ENCODE measurements at places on chromosomes 2 and 18.

DNA sequence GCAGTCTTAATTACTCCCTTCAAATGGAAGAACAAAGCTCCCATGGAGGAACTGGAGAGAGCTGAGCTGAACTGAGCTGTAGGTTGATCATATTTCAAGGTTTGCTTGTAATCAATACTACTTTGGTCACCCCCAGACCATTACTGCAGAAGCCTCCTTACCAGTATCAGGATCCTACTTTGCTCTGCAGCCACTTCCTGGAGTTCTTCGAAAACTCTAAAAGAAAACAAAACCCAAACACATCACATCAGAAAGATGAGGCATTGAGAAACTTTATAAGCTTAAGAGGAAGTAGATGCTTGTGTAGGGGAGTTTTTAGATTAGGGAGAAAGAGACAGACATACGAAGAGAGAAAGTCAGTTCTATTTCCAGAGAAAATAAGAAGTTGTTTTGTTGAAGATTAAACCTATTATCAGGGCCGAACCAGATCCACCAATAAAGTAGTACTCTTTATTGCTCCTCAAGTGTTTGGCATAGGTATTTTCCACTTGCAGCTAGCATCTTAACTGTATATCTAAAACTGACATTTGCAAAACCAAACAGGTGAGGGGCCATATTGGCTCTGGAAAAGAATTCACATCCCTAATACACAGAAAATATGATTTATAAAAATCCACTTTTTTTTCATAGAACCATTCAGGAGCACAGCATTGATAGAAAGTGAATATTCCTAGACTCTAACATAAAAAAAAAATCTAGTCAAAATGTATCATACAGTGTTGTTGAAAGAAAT lies 166.9 kb upstream of the KLF7 start:
- no peak for DNase-seq

DNA sequence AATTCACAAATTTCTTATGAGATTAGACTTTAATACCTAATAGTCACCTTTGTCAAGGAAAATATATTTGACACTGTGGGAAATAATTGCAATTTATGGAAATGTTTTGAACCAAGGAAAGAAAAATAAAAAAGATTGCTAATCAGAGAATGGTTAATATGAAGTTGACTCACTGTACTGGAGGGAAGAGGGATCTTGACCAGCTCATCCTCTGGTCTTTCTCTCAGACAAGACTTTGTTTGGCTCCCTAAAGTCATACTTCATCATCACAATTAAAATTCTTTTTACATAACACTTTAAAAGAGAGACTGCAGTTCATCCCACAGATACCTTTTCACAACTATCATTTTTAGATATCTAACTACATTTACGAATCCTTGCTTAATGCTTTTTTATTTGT lies 538.5 kb upstream of the ZEB2 start:
- DNase-seq, result no peak

DNA sequence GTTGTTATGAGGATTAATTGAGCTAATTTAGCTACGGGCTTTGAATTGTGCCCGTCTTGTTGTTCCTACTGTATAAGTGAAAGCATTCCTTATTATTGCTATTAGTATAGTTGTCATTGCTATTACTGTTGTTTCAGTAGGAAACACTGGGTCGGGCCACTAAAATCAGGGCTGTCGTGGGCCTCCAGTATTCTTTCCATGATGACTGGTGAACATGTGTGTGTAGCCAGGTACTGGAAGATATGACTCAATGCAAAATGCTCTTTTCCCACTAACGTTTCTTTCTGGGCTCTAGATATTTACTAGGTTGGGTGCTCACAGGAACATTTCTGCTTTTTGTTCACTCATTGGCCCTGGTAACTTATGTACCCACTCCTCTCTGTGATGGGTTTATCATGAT lies 4.9 kb downstream of the TTL start:
- no peak for DNase-seq

DNA sequence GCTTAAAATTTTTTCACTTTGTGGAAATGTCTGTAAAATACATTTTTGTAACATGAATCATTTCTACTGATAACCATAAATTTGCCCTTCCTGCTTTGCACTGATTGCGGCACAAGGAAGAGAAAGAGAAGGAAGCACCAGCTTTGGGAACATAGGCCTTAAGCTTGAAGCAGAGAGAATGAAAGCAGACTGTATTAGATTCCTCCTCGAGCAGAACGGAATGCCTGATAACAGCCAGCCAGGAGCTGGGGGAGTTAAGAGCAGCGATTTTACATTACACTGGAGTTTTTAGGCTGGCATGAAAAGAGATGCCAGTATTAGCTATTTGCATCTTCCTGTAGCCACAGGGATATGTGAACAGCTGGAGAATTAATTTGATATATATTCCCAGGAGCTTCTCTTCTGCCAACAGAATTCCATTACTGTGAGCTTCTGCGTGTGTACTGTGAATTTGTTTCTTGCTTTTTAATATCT lies 33.5 kb downstream of the CRIM1 start:
- DNase-seq, result no peak

DNA sequence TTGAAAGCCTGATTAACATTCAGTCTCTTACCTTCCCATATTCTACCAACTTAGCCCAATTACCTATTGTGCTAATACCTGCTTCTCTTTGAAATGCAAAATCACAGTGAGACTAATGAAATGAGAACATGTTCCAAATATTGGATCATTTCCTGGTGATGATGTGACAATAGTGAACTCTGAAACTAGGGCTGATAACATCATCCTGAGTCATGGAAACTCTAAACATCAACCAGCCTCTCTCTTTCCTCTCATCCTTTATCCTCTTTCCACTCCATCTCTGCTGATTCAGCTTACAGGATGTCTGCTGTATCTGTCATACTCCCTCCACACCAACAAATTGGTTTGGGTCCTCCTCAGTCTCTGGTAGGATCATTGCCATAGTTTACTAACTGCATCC lies 98.8 kb upstream of the NCKAP5 start:
- no peak for DNase-seq

DNA sequence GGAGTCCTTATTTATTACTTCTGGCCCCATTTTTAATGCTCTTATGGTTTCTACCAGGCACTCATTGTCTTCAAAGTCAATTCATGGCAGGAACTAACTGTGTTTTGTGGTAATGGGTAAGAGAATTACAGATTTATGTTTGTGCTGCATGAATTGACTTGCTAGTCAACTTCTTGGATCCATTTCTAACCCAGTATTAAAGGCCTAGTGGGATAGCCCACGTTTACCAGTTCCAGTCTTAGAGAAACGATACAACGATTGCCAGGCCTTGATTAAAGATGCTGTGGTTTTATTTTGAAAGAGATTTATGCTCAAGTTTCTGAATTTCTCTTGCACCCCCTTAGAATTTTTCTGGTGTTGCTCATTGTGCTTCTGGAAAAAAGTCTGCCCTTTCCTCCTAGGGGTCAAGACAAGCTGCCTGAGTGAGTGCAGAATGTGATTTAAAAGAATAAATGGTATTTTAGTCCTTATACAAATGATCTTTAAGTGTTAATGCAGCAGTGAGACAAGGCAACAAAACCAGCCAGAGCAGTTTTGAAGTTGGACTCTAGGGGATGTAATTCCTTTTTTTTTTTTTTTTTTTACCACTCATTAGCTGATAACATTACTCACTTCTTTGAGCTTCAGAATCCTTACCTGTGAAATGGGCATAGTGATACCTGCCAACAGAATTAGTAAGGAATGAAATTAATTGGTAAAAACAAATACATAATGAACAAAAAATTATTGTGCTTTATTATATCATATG lies 101.5 kb downstream of the ARHGAP15 start:
- no peak for DNase-seq

DNA sequence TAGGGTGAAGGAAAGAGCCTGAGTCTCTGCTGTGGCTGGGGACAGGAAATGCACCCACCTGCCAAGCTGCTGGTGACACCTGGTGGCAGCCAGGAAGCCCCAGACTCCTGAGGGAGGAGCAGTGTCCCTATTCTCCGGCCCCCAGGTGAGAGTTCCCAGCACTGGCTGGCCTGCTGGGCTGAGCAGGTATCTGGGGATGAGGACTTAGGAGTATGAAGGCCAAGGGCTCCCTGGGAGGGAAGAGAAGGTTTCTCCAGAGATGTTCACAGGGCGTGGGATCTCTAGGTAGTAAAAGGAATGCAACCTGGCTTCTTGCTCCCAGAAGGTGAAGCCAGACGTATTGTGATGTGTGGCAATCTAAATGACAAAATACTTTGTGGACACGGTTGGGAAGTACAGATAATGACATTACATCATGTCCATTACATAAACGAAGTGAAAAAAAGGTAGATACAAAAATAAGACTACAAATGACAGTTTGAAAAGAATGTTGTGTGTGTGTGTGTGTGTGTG lies 75.8 kb upstream of the SLC1A4 start:
- no peak for DNase-seq

DNA sequence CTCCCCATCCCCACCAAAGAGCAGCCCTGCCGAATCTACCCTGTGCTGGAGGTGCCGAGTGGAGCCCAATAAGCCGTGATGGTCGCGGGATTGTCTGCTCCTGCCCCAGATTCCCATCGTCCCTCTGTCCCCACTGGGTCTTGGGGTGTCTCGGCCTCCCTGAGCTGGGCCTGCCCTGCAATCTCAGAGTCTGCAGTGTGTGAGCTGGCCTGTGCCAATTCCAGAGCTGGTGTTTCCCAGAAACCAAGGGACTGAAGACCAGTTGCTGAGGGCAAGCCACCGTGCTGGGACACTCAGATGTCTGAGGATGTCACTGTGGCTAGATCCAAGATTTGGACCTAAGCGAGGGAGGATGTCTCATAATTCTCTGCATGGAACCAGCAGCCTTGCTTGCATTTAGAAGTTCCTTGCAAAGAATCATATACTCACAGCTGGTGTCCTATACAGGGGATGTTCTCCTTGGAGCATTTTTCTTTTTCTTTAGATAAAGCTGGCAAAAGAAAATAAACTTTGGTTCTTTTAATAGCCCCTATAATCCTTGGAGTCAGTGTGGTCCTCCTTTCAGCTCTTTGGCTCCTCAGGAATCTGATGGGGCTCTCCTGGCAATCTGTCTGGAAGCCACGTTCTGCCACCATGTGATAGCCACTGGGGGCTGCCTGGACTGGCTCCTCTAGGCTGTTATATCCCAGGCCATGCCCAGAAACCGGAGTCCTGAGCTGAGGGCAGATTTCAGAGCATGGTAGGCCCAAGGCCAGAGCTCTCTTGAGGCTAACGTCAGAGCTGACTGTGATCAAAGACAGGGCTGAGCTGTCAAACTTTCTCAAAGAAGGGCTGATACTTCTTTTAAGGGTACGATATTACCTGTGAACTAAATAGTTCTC lies 140.1 kb upstream of the HAAO start:
- DNase-seq, result no peak

DNA sequence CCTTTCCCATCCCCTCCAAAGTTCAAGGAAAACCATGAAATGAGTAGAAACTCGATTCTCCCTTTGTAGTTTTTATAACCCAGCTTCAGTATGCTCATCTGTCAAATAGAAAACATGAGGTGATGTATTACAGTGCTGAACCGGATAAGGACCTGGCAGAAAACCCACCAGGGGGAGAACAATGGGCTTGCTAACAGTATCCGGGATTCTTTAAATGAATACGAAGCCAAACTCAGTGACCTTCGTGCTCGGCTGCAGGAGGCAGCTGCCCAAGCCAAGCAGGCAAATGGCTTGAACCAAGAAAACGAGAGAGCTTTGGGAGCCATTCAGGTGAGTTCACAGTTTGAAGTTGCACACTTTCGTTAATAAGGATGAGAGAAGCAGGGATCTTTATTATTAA lies 113.6 kb upstream of the TTC39C start:
- DNase-seq, result no peak

DNA sequence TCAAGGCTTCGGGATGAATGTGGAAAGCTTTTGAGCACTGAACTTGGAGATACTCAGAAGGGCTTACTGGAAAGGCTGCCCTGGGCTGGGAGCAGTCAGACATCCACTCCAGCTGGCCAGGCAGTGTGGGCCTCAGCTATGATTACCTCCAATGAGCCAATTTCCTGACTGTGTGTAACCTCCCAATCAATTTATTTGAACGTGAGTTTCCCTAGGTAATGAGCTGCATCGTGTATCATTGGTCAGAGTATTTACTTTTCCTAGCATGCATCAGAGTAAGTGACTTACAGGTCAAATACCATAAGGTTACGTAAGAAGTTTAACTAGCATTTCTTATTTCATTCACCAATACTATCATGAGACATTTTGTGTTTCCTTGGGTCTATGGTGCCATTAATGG lies 11.0 kb upstream of the CTAGE1 start:
- no peak for DNase-seq

DNA sequence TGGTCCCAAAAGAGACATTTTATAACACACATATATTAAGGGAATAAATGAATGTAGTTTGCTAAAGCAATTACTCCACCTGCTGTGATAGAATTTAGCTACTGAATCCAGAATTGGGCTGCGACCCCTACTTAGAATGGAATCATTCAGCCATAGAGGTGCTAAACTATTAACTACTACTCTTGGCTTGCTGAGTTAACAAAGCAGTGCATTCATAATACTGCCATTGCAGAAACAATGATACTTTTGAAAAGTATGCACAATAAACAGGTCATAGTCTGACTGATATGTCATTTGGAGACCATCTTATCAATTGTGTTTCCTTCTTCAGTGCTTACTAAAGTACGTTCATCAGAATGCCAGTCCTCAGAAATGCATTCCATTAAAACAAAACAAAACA lies 273.6 kb downstream of the PIEZO2 start:
- no peak for DNase-seq

DNA sequence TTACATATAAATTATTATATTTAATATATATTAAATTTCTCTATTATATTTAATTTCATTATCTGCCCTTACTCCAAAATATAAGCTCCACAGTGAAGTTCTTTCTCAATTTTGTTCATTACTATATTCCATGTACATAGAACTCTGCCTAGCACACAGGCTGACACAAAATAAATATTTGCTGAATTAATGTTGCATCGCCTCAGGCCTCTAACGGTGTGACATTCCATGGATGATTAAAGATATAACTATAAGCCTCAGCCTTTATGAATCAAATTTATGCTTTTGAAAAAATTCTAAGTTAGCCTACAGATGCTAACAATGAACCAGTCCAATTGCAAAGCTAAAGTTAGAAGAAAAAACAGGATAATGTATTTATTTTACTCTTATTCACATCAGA lies 1337.2 kb upstream of the NRXN1 start:
- DNase-seq, result no peak

DNA sequence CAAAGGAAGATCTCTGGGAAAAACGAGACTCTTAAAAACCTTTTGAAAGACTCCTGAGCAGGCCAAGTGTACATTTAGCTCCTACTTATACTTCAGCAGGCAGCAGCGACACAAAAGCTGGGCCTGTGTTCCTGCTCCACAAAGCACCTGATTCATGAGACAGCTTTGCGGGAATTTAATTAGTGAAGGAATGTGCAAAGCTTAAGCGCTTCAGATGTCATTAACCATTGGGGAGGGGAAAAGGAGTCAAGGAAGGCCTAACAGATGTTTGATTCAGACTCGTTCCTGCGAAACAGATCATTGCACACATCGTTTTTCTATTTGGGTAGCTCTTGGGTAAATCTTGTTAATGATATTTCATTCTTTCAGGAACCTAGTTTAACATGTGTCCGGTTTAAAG lies 125.9 kb downstream of the MAIP1 start:
- no peak for DNase-seq

GRCh38 chr2:890214-890613 lies 60.4 kb upstream of the SNTG2 start:
- DNase-seq, result no peak

Measured in stimulated activated CD4-positive, alpha-beta T cell treated with anti-CD3 and anti-CD28 coated beads, Interleukin-1b, Interleukin-23, amount 100 ng/mL, for 1 hour (primary cell).